ENCODE measurements at places on chromosomes 5 and 9. TPM values are rescaled to one million over a fixed set of nuclear protein-coding genes. Genes with fewer than 3 reads are reported as not detected.

GRCh38 chr5:59769041-59769360, 124.5 kb downstream of the PDE4D start:
- DNase-seq = no peak

- DNase-seq = no peak
Measured at GRCh38 chr9:130914417-130915095, 17.9 kb upstream of the QRFP start.

- DNase-seq = peak; percentile 33
Measured at GRCh38 chr9:89538871-89539270, 41.0 kb upstream of the SEMA4D start.

The RMRP gene
- polyA plus RNA-seq = not detected

- no peak for DNase-seq
Measured at GRCh38 chr5:156670615-156671014, 179.5 kb upstream of the PPP1R2B start.

GRCh38 chr5:82183828-82184227, 94.3 kb downstream of the RPS23 start:
- DNase-seq = no peak

All from naive thymus-derived CD4-positive, alpha-beta T cell (primary cell).